ENCODE measurements at places on chromosomes 5 and 9. TPM values are rescaled to one million over a fixed set of nuclear protein-coding genes. Genes with fewer than 3 reads are reported as not detected.

Gene OTULINL
- total RNA-seq, result 26.3 TPM

Gene CDO1
- total RNA-seq, result 1.4 TPM

Gene FOXD4L4
- 0.47 TPM for total RNA-seq

Gene C9orf50
- not detected for total RNA-seq

Gene SPARC
- 0.19 TPM for total RNA-seq

Gene PCDHA11
- total RNA-seq, result not detected

Gene PCSK5
- 8.4 TPM for total RNA-seq

GRCh38 chr9:78311886-78312524 is 15.1 kb downstream of the PSAT1 start:
- no peaks in the 10 kb centered on the region for H3K4me1 ChIP-seq
- H3K36me3 ChIP-seq, result no peaks in the 10 kb centered on the region
- no peak for DNase-seq
- H3K27me3 ChIP-seq, result no peaks in the 10 kb centered on the region
- no peak overlapping the region for H3K27ac ChIP-seq

DNA sequence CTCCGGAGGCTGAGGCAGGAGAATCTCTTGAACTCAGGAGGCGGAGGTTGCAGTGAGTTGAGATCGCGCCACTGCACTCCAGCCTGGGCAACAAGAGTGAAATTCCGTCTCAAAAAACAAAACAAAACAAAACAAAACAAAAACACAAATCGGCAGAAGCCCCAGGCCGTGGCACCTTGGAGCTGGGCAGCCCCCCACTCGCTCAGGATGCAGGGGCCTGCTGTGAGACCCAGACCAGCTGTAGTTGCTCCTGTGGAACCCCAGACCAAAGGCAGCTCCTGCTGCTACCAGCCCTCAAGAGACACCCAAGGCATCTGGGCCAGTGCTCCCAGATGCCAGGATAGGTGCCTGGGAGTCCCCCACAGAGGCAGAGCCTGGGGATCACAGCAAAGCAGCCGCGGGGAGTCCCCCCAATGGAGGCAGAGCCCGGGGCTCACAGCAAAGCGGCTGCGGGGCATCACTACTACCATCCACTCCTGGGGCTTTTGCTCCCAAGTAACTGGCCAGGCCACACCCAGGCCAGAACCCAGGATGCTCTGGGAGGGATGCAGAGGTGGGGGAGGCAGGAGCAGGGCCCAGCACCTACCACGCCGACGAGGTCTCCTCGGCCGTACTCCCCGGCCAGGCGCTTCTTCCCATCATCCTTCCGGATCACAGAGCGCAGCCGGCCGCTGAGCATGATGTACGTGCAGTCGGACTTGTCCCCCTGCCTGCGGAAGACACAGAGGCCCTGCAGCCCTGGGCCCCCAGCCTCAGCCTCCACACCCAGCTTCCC is 37.7 kb upstream of the NSMF start:
- H3K36me3 ChIP-seq, result no peaks in the 10 kb centered on the region
- no peak overlapping the region for H3K4me3 ChIP-seq
- H3K27ac ChIP-seq, result no peak overlapping the region
- H3K27me3 ChIP-seq, result no peaks in the 10 kb centered on the region
- H3K4me1 ChIP-seq, result no peaks in the 10 kb centered on the region

DNA sequence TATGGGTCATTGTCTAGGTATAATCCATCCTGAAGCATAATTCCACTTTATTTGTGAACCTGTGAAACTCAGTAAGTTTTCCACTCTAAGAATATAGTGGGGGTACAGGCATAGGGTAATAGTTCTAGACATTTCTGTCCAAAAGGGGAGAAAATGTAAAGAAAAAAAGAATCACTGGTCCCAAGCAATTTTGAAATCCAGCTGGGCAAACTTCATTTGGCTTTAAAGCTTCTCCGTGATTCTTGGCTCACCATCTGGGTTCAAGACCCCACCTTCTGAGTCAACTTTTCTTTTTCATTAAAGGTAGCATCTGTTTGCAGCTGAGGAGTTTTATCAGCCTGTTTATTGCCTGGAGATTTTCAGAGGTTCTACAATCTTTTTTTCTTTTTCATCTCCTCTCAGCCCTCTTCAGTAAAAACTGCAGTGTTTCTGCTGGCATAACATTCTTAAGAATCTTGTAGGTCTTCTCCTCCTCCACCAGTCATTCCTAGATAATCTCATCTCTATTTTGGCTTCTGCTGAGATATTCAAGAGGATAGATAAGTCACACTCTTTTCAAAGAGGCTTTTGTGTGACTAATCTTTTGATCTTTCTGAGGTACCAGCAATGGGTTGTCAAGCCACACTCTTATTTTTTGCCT is 126.1 kb upstream of the PITX1 start:
- H3K36me3 ChIP-seq, result no peaks in the 10 kb centered on the region
- H3K4me3 ChIP-seq, result no peak overlapping the region
- no peak for DNase-seq

- no peak overlapping the region for H3K27ac ChIP-seq
- no peak for DNase-seq
- no peaks in the 10 kb centered on the region for H3K36me3 ChIP-seq
- no peaks in the 10 kb centered on the region for H3K4me1 ChIP-seq
- H3K27me3 ChIP-seq, result no peaks in the 10 kb centered on the region
Observed at GRCh38 chr5:167903659-167904058, 387.8 kb upstream of the WWC1 start.

DNA sequence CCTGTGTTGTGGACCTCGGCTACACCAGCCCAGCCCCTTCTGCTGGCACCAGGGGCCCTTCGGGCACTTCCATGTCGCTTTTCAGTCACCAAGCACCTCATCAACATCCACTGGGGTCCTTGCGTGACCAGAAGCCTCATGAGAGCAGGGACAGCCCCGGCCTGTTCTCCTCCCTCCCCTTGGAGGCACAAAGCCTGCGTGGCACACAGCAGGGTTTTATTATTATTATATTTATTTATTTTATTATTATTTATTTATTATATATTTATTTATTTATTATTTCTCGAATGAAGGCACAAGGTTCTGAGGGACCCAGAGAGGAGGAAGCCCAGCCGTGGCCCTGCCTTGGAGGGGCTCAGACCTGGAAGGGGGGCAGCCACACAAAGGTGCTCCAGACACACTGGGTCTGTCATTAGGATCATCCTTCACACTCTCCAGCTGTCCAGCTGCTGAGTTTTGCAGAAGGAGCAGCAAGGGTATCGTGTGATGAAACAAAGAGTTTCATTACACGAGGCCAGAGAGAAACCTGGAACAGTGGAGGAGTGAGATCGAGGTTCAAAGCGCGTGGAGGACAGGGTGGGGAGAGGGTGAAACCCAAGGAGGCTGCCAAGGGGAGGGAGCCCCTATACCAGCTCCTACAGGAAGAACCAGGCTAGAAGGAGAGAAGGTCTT is 5.2 kb downstream of the VAV2 start:
- no peak for DNase-seq
- no peaks in the 10 kb centered on the region for H3K27me3 ChIP-seq
- H3K36me3 ChIP-seq, result no peaks in the 10 kb centered on the region
- H3K4me3 ChIP-seq, result no peak overlapping the region
- H3K4me1 ChIP-seq, result no peaks in the 10 kb centered on the region
- H3K27ac ChIP-seq, result no peak overlapping the region

GRCh38 chr5:1297243-1297642 is 2.4 kb upstream of the TERT start:
- H3K27ac ChIP-seq, result no peak overlapping the region
- no peak for DNase-seq
- H3K4me3 ChIP-seq, result no peak overlapping the region

GRCh38 chr5:11928909-11929308 is 24.7 kb upstream of the CTNND2 start:
- no peak overlapping the region for H3K4me3 ChIP-seq
- H3K27me3 ChIP-seq, result no peaks in the 10 kb centered on the region
- H3K4me1 ChIP-seq, result no peaks in the 10 kb centered on the region

DNA sequence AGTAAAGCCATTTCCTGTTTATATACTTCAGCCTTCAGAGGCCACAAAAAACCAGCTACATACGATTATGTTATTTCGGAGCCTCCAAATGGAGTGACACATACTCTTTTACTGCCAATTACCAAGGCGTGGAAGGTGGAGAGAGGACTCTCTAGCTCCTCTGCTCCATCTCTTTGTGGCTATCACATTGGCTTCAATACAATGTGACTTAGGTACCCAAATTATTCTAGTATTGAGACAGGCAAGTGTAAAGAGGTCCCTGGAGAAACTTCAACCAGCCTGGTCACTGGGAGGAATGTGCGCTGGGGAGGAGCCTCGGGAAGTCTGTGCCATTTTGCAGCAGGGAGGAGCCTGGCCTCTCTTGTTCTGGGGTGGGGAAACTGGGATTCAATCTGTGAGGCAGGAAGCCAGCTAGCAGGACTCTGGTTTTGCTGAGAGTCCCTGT is 85.8 kb upstream of the TAS2R1 start:
- no peak for DNase-seq
- no peaks in the 10 kb centered on the region for H3K36me3 ChIP-seq
- H3K27me3 ChIP-seq, result no peaks in the 10 kb centered on the region

DNA sequence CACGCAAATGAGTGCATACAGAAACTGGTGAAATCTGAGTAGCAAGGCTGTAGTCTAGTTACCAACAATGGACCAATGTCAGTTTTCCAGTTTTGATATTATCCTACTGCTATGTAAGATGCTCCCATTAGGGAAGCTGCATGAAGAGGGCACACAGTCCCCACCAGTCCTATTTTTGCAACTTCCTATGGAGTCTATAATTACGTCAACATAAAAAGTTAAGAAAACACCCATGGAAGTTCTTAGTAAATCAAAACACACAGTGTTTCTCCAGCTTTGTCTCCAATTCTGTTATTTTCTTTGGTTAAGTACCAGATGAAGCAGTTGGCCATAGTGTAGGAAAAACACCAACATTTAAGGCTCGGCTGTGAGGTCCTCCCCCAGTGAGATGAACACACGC is 58.7 kb downstream of the FAT2 start:
- no peak for DNase-seq
- H3K27ac ChIP-seq, result no peak overlapping the region
- no peaks in the 10 kb centered on the region for H3K27me3 ChIP-seq
- no peak overlapping the region for H3K4me3 ChIP-seq
- no peaks in the 10 kb centered on the region for H3K4me1 ChIP-seq

- H3K36me3 ChIP-seq, result no peaks in the 10 kb centered on the region
- no peak overlapping the region for H3K4me3 ChIP-seq
- no peak overlapping the region for H3K27ac ChIP-seq
Observed at GRCh38 chr9:100167915-100168654, 69.0 kb downstream of the INVS start.

- H3K36me3 ChIP-seq, result no peaks in the 10 kb centered on the region
- DNase-seq, result no peak
- H3K27ac ChIP-seq, result no peak overlapping the region
- no peak overlapping the region for H3K4me3 ChIP-seq
- H3K27me3 ChIP-seq, result no peaks in the 10 kb centered on the region
Observed at GRCh38 chr5:146015001-146015400, 78.6 kb downstream of the SH3RF2 start.

All from CD4-positive, alpha-beta memory T cell (primary cell).